Fibroblast of mammary gland (primary cell): ENCODE measurements at places on chromosomes 3 and 15.

DNA sequence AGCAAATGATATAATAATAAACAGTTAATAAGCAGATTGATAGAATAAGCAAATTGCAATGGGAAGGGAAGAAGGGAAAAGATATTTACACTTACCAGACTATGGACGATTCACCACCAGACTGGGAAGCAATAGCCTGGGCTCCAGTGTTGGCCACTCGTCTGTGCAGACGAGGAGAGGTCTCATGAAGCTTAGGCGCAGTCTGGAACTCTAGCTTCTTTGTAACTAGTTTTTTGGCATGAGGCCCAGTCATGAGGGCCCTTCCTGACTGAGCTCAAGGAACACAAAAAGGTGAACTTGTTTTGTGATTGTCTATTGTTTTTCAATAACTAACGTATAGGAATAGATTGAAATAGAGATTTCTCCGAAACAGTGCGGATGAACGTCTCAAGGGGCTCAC lies 63.3 kb upstream of the GATM start:
- no peak for DNase-seq

GRCh38 chr15:78016860-78017259 lies 60.7 kb downstream of the TBC1D2B start:
- DNase-seq: no peak

GRCh38 chr15:80562033-80562432 lies 133.1 kb upstream of the ABHD17C start:
- DNase-seq: peak; percentile 29

DNA sequence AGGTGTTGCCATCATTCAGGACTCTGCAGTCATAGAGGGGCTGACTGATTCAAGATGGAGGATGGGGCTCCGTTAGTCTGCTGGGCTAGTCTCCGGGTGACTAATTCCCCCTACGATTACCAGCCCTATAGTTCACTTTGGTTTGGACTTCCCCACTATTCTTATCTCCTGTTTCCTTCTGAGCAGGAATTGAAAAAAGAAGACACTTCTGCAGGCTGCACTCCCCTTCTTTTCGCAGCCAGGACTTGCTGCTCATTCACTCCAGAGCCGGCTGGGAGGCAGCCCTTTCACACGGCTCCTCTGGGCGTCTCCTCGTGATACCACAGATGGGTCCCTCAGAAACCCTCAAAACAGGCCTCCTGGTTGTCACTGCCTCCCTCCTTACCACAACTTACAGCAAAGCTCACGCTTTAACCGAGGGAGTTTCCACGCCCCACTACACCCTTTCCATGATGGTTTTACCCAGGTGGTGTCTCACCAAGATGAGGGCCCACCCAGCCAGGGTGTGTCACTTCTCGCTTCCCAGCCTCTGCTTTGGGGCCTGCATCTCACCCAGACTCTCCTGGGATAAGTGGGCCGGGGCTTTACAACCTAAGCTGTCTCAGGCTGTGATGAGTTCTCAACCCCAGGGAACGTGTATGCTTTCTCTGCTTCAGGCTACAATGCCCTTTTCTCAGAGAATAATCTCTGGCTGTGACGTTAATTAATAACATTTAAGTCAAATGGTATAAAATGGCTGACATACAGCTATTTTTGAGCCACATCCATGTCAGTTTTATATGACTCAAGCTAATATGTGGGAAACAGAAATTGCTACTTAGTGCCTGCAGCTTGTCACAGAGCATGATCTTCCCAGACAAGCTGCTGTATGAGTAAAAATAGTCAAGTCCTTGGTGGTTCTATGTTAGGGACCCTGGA lies 11.9 kb downstream of the CX3CR1 start:
- no peak for DNase-seq
